ENCODE measurements at places on chromosomes 1 and 21. TPM values are rescaled to one million over a fixed set of nuclear protein-coding genes. Genes with fewer than 3 reads are reported as not detected.

DNA sequence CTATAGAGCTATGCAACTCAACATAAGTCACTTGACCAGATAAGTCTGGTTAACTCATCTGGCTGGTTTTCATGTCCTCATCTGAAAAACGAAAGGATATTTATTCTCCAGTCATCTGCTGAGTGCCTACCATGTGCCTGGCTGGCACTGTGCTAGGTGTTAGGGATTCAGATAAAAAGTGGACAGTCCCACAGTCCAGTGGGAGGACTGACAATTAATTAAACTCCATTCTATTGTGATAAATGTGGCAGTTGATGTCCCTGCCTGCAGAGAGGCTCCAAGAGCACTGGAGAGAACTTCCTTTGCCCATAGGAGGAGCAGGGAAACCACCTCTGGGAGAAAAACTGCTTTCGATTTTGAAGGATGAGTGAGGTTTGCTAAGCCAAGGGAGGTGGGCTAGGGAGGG is 5.4 kb downstream of the NUAK2 start:
- DNase-seq, result no peak

GRCh38 chr1:82464362-82465001 is 663.7 kb downstream of the ADGRL2 start:
- DNase-seq, result peak; percentile 14

- DNase-seq, result no peak
Observed at GRCh38 chr1:41455479-41456332, 28.8 kb downstream of the EDN2 start.

DNA sequence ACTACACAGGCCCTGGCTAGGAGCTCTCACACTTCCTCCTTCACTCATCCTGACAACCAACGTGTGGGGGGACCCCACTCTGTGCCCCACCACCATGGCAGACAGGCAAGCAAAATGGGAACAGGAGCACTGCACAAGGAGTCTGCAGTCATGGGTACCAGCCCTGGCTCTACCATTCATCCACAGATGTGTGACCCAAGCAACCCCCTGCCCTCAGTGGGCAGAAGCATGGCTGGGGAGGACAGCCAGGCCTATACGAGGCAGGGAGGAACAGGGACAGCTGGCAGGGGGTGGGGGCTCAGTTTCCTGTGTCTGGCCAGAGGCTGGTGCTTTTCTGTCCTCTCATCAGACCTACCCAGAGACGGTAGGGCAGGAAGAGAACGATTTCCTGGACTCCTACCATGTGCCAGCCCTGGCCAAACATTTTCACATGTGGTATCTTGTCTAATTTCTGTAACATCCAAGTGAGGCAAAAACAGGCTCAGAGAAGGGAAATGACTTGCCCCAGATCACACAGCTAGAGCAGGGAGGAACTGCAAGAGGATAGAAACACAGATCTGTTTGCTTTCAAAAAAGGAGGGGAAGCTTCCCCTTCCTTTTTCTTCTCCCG is 178.0 kb downstream of the HIVEP3 start:
- no peak for DNase-seq

- DNase-seq, result no peak
Observed at GRCh38 chr1:7677815-7678214, 93.3 kb upstream of the VAMP3 start.

DNA sequence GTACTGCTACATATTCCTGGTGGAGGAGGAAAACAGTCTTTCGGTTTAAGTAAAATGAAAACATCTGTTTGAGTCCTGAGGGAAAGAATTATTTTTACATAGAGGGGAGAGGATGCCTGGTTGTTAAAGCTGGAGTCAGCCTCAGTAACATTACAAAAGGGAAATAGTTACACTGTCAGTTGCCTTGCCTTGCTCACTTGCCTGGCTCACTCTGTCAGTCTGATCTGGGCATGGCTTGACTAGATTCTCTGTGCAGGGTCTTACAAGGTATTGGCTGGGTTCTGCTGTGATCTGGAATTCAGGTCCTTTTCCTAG is 8.4 kb upstream of the UBE2U start:
- DNase-seq, result no peak

- no peak for DNase-seq
Observed at GRCh38 chr1:247322849-247323586, 8.6 kb downstream of the ZNF496 start.

GRCh38 chr1:179583771-179584320 is 7.8 kb upstream of the TDRD5 start:
- DNase-seq, result no peak

- no peak for DNase-seq
Observed at GRCh38 chr21:32869459-32869858, 97.9 kb upstream of the PAXBP1 start.

DNA sequence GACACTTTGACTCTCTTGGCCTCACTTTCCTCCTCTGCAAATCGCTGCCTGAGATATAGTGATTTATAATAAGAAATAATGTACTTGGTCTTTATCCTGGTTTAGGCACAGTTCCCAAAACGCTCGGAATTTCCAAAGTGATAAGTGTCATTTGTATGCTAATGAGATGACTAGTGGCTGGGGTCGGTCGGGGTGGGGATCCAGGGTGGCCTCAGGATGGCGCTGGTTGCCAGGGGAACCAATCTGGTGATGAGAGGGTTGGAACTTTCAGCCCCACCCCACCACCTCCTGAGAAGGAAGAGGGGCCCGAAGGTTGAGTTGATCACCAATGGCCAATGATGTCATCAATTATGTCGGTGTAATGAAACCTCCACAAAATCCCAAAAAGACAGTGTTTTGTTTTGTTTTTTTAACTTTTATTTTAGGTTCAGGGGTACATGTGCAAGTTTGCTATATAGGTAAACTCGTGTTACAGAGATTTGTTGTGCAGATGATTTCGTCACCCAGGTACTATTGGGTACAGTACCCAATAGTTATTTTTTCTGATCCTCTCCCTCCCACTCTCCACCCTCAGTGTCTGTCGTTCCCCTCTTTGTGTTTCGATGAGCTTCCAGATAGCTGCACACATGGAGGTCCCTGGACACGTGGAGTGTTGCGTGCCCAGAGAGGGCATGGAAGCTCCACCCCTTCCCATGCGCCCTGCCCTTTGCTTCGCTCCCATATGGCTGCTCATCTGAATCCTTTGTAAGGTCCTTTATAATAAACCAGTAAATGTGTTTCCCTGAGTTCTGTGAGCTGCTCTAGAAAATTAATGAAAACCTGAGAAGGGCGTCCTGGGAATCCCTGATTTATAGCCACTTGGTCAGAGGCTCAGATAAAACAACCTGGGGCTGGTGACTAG is 97.2 kb downstream of the KCNN3 start:
- DNase-seq, result no peak

GRCh38 chr1:40848530-40849189 is 13.5 kb downstream of the CITED4 start:
- peak; percentile 24 for DNase-seq

DNA sequence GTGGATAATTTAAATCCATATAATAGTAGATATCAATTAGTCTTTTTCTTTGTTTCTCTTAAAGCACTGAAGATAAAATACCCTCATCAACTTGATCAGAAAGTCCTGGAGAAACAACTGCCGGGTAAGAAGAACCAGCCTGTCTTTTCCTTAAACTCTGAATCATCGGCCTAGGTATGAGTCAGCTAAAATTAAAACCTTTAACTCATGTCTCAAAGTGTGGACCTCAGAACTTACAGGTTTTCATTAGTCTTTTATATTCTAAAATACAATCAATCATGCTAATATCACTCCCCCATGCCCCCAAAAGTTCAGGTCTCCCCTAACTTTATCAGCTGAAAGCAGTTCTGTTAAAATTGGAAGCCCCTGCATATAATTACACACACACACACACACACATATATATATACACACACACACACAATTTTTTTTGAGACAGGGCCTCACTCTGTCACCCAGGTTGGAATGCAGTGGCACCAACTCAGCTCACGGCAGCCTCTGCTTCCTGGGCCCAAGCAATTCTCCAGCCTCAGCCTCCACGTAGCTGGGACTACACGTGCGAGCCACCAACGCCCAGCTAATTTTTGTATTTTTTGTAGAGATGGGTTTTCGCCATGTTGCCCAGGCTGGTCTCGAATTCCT is 61.3 kb downstream of the B3GALNT2 start:
- no peak for DNase-seq

DNA sequence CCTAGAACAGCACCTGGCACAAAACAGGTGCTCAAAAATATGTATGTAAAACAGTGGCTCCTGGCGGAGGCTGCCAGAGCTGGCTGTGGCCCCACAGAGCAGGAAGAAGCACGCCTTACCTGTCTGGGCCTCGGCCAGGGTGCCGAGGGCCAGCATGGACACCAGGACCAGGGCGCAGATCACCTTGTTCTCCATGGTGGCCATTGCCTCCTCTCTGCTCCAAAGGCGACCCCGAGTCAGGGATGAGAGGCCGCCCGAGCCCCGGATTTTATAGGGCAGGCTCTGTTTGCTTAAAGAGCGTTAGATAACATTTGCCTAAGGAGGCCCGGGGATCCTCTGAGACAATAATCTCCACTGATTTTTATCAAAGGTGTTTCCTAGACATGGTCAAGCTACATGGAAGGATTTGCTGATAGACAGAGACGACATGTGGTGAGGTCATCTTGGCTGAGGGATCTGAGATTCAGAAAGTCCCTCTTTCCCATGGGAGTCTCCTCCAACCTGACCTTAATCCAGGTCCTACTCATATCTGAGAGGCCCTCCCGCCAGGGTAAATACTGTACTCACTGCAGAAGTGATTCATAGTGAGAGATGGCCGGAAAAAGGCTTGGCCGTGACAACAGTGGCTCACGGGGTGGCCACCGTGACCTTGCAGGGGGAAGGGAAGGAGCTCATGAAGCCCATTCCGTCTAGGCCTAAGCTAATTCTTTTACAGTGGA is at the start of gene TFF1:
Gene TFF1 (minus strand): TSS at position 244 of the 719 bp plus-strand sequence. CDS start 40 bp downstream, at position 204.
- no peak for DNase-seq

- no peak for DNase-seq
Observed at GRCh38 chr1:71828431-71829012, 453.8 kb downstream of the NEGR1 start.

Gene SYT6
- 0.44 TPM for total RNA-seq

Gene TGFB2
- 7.9 TPM for total RNA-seq

Measured in tibial nerve (tissue), 4 donors.